Activated CD4-positive, CD25-positive, alpha-beta regulatory T cell treated with anti-CD3 and anti-CD28 coated beads, Interleukin-2, amount 50 U/mL, for 24 hours (primary cell): ENCODE measurements at places on chromosomes 11 and 22.

DNA sequence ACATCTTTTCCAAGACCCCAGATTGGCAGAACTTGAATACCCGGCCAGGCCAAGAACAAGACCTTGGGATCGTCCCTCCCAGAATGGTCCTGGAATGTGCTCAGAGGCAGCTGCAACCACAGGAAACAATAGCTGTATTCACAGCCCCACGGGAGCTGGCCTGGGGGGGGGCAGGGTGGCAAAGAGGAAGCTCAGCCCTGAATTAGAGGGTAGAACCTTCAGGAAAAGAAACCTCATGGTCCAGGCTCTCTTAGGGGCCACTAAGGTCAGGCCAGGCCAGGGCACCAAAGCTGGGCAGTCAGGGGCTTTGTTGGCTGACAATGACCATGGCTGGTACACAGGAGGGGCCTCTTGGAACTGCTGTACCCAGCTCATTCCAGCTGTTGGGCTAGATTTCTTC is 17.3 kb downstream of the RPL27A start:
- no peak for ATAC-seq

DNA sequence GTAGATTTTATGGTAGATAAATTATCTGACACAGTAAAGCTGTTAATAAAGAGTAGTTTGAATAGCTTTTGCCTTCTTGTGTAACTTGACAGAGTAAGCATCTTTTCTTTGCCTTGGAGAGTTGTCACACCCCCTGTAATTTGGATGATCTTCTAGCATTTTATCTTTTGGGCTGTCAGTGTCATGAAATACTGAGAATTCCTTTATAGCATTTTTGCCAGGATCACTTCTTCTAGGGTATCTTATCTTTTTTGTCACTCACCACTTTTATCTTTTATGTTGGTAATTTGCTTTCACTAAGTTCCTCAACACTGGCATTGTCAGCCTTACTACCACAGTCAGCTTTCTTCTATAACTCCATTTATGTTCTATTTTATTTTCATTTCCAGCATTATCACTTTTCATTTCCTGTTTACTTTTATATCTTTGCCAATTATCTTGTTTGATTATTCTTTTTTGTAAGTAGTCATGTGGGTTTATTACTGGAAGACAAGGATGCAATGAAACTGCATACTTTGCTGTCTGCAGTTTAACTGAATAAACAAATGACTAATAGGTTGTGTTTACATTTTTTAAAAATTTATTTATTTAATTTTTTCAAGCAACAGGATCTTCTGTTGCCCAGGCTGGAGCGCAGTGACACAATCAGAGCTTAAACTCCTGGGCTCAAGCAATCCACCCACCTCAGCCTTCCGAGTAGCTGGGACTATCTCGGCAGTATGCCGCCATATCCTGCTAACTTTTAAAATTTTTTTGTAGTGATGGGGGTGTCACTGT is 28.1 kb upstream of the ACAT1 start:
- no peak for ATAC-seq

GRCh38 chr22:18101536-18101935 is 9.1 kb upstream of the TUBA8 start:
- no peak for ATAC-seq

GRCh38 chr22:31170971-31171370 is 11.0 kb downstream of the RNF185 start:
- ATAC-seq: no peak

DNA sequence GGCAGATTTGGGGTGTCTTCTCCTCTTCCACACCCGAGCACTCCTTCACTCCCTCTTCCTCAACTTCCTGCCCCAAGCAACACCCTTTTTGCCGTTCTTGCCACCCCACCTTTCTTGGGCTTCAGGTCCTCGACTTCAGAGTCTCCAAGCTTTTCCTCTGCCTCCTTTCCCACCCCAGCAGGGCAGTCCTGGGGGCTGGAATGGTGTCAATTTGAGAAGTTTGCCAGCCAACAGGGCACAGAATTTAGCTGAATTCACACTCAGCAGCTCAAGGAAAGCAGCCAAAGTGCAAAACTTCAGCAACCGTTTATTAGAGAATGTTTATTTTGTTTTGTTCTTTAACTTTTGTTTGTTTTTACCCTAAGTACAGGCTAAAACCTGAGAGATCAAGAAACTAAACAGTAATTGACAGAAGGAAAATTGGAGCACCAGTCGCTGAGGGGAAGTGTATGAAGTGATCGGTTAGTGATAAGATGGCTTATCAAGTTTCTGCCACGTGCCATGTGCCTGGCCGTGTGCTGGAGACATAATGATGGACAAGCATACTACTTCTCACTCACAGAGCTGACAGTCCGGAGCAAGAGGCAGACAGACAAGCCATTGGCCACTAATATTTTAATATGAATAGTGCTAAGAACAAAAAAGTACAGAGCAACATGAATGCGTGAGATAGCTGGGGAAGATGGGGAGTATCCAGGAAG is 44.4 kb downstream of the AHNAK start:
- ATAC-seq: no peak

DNA sequence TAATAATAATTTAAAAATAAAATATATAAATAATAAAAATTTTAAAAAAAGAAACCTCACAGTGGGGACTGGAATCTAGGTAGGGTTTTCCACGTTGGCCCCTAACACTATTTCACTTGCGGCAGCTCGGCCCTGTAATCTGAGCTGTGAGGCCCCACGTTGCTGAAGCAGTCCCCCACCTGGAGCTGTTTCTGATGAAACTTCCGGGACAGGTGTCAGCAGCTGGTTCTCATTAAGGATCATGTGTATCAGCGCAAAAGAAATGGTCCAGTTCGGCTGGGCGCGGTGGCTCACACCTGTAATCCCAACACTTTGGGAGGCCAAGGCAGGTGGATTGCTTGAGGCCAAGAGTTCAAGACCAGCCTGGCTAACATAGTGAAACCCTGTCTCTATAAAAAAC is 17.3 kb downstream of the RHOD start:
- ATAC-seq: no peak

GRCh38 chr11:75981546-75981945 is 166.5 kb downstream of the UVRAG start:
- ATAC-seq: no peak

- ATAC-seq: no peak
Measured at GRCh38 chr22:31945971-31946680, 1.8 kb downstream of the YWHAH start.

GRCh38 chr22:37218399-37218770 is 6.1 kb upstream of the SSTR3 start:
- ATAC-seq: no peak
